Activated T-cell treated with anti-CD3 and anti-CD28 coated beads, Interleukin-2, amount 50 U/mL, for 24 hours (primary cell): ENCODE measurements at places on chromosomes 1 and 21.

DNA sequence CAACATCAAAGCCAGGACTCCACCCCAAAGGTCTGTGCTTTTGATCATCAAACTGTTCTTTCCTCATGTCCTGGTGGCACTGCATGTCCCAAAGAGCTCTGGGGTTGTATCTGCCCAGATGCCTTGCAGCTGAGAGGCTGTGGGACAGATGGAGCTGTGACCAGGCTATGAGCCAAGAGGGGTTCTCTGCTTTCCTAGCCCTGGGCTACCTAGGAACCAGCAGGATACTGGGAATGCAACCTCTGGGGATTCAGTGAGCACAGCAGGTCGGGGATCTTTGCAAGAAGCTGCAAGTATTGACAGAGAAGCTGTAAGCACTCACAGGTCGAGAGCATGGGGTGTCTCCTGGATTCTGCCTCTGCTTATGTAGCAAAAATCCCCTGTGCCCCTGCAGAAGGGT, 186.6 kb downstream of the GRIK3 start:
- H3K4me3 ChIP-seq, result no peak overlapping the region
- DNase-seq, result no peak
- H3K4me1 ChIP-seq, result no peaks in the 10 kb centered on the region
- H3K27me3 ChIP-seq, result peaks cover 23% of the 10 kb centered on the region
- no peak overlapping the region for H3K27ac ChIP-seq
- H3K36me3 ChIP-seq, result no peaks in the 10 kb centered on the region

DNA sequence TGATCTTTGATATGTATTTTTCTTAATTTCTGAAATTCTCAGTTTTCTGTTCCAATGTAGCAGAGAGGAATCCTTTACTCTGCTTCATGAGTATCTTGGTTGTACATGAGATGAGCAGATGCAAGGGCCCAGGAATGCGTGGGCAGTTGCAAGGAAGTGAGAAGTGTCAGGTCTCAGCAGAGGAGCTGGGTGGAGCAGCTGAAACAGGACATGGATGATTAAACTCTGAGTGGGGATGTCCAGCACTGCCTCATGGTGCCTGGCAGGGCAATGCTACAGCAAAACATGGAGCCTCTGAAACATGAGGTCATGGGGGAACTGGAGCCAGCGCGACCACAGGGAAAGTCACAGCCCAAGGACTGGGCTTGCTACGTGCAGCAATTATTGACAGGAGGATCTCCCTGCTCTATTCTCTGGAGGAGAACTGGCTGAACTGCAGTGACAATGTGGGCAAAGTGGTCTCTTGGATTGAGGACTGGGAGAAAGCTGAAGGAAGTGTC, 48.4 kb downstream of the COLGALT2 start:
- no peaks in the 10 kb centered on the region for H3K36me3 ChIP-seq
- peak overlapping the region; percentile 58 for H3K27ac ChIP-seq

- H3K27ac ChIP-seq, result no peak overlapping the region
- no peak overlapping the region for H3K4me3 ChIP-seq
- peaks cover 2% of the 10 kb centered on the region for H3K27me3 ChIP-seq
- H3K4me1 ChIP-seq, result no peaks in the 10 kb centered on the region
- no peak for DNase-seq
Observed at GRCh38 chr1:230016159-230016558, 50.9 kb upstream of the GALNT2 start.

GRCh38 chr21:42337830-42338728, 12.7 kb downstream of the TFF2 start:
- no peak overlapping the region for H3K27ac ChIP-seq
- peaks cover 14% of the 10 kb centered on the region for H3K4me1 ChIP-seq
- peak; percentile 84 for DNase-seq
- no peaks in the 10 kb centered on the region for H3K36me3 ChIP-seq
- no peaks in the 10 kb centered on the region for H3K27me3 ChIP-seq

- peak within 1 kb of the TSS; percentile 98 for H3K27ac ChIP-seq
- no peaks in the 10 kb centered on the region for H3K27me3 ChIP-seq
- peak within 1 kb of the TSS; percentile 99 for H3K4me3 ChIP-seq
- DNase-seq, result no peak
- peaks cover 51% of the 10 kb centered on the region for H3K36me3 ChIP-seq
- peaks cover 62% of the 10 kb centered on the region for H3K4me1 ChIP-seq
Observed at GRCh38 chr1:207051191-207051943, at the start of gene YOD1. YOD1 (minus strand) TSS chr1:207051208; CDS start chr1:207051030, 178 bp downstream.

- no peak overlapping the region for H3K4me3 ChIP-seq
- H3K4me1 ChIP-seq, result peaks cover 13% of the 10 kb centered on the region
- H3K36me3 ChIP-seq, result no peaks in the 10 kb centered on the region
- H3K27ac ChIP-seq, result no peak overlapping the region
Observed at GRCh38 chr21:45365186-45365607, 39.8 kb upstream of the COL18A1 start.
